ENCODE measurements at places on chromosomes 6 and 20. TPM values are rescaled to one million over a fixed set of nuclear protein-coding genes. Genes with fewer than 3 reads are reported as not detected.

The MTRF1L gene
- 9.2 TPM for polyA plus RNA-seq

The ZFP57 gene
- not detected for polyA plus RNA-seq

The LKAAEAR1 gene
- not detected for polyA plus RNA-seq

The LINC00237 gene
- not detected for polyA plus RNA-seq

The RARS2 gene
- polyA plus RNA-seq, result 20.3 TPM

The TRMT11 gene
- 24.9 TPM for polyA plus RNA-seq

The ENPP1 gene
- polyA plus RNA-seq, result 7.2 TPM

The ADGB gene
- not detected for polyA plus RNA-seq

The CLIC5 gene
- polyA plus RNA-seq, result not detected

The FAM83D gene
- polyA plus RNA-seq, result 14.7 TPM

The ANKRD66 gene
- polyA plus RNA-seq, result not detected

The BANF2 gene
- 21.1 TPM for polyA plus RNA-seq

The RNF182 gene
- polyA plus RNA-seq, result 9.5 TPM

The GRM1 gene
- polyA plus RNA-seq, result 200 TPM

The TSPO2 gene
- polyA plus RNA-seq, result not detected

The GHRH gene
- not detected for polyA plus RNA-seq

The PFDN6 gene
- 8.8 TPM for polyA plus RNA-seq

The CRISP3 gene
- polyA plus RNA-seq, result not detected

The FAM83C gene
- not detected for polyA plus RNA-seq

The CGA gene
- polyA plus RNA-seq, result not detected

The EYS gene
- polyA plus RNA-seq, result 0.91 TPM

The IP6K3 gene
- polyA plus RNA-seq, result 2.7 TPM

The HSP90AB1 gene
- polyA plus RNA-seq, result 2,207 TPM

The DNAAF9 gene
- polyA plus RNA-seq, result 4.1 TPM

The SLC35D3 gene
- not detected for polyA plus RNA-seq

The GJA10 gene
- polyA plus RNA-seq, result not detected

The MAP7 gene
- polyA plus RNA-seq, result 5.3 TPM

The HIVEP2 gene
- polyA plus RNA-seq, result 12.5 TPM

The DLK2 gene
- polyA plus RNA-seq, result 15.0 TPM

The CPNE5 gene
- 22.8 TPM for polyA plus RNA-seq

The ADAM33 gene
- not detected for polyA plus RNA-seq

The HUS1B gene
- not detected for polyA plus RNA-seq

The TREML1 gene
- not detected for polyA plus RNA-seq

The BRD2 gene
- 26.5 TPM for polyA plus RNA-seq

The AGER gene
- not detected for polyA plus RNA-seq

The PI3 gene
- not detected for polyA plus RNA-seq

The SLC22A7 gene
- polyA plus RNA-seq, result not detected

The ERGIC3 gene
- 146 TPM for polyA plus RNA-seq

The SLC22A16 gene
- not detected for polyA plus RNA-seq

The MYL9 gene
- polyA plus RNA-seq, result not detected

The PTCRA gene
- not detected for polyA plus RNA-seq

The SLC32A1 gene
- polyA plus RNA-seq, result 29.4 TPM

The BMP7 gene
- polyA plus RNA-seq, result 1.8 TPM

The MAS1 gene
- not detected for polyA plus RNA-seq

The RSPH9 gene
- not detected for polyA plus RNA-seq

All from Purkinje cell (primary cell).